Globus pallidus (tissue), 1 donor: ENCODE measurements at places on chromosomes 11 and 22.

DNA sequence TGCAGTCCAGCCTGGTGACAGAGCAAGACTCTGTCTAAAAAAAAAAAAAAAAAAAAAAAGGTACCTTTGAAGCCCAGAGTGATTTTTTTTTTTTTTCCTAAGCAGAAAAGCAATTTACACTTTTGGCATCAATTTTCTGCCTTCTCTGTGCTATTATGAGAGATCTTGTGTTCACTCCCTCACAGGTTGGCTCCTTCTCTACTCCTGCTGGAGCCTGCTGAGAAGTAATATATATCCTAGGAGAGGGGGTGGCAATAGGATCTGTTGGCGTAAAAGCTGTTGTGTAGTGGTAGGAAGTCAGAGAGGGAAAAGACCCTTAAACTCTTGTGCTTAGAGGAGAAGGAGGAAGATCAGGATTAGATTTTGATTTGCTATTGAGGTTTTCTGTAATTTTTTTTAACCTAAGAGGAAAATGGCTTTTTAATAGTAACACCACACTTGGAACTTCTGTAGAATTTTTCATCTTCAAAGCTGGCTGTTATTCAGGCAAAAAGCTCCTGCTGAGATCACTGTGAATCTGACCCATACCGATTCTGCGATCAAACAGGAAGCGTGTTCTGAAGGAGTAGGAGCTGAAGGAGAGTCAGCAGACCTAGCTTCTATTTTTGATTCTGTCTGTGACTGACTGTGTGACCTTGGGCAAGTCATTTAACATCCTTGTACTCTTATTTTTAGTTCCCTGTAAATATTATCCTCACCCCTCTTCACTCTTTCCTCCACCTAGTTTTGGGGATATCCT lies 77.7 kb downstream of the TRIM44 start:
- DNase-seq = no peak

- no peak for DNase-seq
Measured at GRCh38 chr22:16954060-16954403, 54.0 kb downstream of the GAB4 start.

DNA sequence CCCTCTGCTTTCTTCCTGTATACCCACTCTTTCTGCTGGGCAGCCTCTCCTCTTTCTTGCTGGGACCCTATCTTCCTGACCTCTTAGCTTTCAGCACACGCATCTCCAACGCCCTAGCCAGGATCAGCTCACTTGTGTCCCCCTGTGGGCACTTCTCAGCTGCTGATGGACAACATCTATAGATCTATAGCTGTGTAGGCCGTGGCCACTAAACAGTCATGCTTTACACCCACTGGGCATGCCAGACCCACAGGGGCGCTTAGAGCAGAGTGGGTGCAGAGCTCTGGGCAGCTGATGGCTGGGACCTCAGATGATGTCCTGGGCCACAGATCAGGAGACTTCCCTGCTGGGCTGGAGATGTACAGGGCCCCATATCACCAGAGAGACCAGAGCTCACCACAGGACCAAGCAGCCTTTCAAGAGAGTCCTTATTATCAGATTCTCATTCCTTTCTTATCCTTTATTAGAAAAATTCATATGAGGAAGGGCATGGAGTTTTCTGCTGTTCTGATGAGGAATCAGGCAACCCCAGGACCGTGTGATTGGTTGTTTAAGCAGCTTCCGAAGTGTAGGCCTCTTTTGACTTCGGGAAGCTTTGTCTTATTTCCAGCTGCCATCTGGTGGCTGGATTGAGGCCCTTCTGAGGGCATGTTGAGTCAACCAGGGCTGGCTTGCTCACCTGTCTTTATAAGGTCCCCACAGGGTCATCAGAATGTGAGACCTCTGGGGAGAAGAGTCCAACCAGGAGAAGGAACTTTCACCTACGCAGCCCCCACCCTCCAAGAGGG lies 60.5 kb downstream of the OSBP2 start:
- DNase-seq = peak; percentile 72

DNA sequence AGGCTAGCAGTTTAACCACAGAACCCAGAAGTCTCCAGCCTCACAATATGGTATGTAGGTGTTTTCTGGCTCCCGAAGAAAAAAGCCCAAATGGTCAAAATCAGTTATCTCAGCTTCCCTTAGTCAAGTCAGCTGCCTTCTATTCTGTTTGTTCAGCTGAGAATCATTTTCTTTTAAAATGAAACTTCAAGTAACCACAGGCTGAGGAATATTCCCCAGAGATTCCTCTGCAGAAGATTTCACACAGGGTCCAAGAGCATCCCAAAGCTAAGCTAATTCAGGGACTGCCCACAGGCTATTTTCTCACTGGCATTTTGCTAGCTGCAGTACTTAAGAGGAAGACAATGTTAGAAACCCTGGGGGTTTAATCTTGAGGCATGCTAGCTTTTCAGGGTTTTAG lies 977.0 kb upstream of the CHORDC1 start:
- no peak for DNase-seq

DNA sequence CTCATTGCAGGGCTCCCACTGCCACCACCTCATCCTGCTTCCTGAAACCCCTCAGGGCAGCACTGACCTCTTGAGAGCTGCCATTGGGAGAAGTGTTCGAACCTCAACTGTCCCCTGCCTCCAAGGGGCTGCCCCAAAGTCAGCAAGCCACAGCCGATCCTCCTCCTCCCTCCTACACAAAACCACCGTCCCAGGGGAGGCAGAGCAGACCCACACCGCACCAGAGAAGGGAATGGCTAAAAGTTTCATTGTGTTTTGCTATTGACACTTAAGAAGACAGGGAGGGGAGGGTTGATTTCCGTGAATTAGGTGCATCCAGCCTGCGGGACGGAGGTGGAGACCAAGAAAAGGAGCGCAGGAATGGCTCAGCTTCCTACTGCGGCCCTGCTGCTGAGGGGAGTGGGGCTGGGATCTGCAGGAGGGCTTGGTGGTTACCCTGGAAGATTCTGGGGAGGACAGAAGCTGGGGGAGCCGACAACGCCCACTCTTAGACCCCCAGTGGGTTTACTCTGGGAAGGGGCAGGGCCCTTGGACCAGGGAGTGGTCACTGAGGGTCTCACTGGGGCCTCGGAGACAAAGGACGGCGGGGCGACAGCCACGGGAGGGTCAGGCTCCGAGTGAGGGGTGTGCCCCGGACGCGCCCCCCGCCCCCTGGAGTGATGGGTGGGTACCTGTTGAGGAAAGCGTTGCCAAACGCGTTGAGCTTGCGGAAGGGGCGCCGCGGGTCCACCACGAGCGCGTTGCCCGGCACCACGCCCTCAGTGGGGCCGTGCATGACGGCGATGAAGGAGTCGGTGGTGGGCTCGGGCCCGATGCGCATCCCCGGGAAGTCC lies 815 bp downstream of the EHD1 start:
- no peak for DNase-seq

- no peak for DNase-seq
Measured at GRCh38 chr22:35684732-35685131, 32.9 kb upstream of the APOL5 start.

DNA sequence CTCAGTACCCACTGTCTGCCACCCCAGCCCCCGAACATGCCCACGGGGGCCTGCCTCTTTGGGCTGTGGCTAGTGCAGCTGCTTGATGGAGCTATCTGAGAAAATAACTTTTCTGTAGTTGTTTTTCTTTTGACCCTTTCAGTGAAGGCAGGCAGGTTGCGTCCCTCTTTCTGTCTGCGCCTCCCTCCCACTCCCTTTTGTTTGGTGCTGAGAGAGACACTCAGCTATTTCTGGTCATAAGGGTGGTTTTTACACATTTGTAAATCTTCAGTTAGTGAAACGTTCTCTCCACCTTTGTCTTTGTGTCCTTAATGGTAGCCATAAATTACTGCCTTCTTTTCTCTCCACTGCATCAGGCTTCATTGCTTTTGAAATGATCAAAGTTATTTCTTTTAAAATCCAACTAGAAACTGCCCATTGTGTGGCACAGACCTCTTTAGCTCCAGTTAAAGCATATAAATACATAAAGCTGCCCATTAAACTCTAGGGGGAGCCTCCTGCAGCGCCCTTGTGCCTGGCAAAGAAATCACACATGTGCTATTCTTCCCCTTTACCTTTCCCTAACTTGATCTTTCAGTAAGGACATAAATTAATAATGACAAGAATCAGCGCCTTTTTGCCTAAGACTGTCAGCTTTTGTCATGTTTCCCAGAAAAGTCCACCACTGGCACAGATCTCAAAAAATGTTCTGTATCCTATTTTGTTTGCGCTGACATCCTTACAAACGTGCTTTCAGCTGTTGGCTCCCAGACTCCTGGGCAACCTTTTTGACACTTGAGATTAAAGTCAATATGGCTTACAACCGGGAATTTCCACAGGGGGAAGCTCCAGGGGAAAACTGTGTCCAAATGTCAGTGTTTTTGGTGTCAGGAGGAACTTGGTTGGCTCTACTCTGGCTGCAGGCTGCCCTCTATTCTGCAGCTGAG lies 1.7 kb upstream of the SCUBE2 start:
- DNase-seq = no peak

- no peak for DNase-seq
Measured at GRCh38 chr11:61512435-61512834, 3.9 kb downstream of the LRRC10B start.

- no peak for DNase-seq
Measured at GRCh38 chr11:33696931-33697638, 3.5 kb downstream of the C11orf91 start.

DNA sequence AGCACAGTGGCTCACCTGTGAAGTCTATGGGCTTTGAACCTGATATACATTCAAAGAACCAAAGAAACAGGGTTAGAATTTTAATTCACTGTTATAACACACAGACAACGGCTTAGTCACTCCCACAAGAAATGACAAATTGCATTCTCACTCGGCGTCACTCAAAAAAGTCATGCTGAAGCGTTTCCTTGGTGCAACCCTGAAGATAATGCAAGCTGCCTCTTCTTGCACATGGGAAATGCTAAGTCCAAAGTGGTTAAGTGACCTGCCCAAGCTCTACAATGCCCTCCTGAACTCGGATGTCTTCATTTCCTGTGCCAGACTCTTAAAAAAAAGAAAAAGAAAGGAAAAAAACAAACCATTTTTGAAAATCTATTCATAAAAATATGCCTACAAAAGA lies 10.0 kb downstream of the LGR4 start:
- no peak for DNase-seq
